ENCODE measurements at places on chromosomes 13 and 19.

DNA sequence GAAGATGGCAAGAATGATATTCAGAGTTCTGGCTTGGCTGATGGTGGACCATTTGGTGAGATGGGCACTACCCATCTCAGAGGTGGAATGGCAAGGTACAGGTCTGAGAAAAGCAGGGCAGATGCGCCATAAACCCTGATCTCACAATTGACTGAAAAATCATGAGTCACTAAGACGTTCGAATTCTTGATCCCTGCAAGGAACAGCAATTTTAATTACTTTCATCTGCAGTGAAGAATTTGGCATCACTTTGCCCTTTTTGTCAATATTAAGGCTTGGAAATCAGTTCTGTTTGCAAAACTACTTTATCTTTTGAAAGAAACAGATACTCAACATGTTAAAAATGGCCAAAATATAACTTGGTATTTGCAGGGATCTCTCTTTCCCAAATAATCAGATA, 38.1 kb downstream of the HTR2A start:
- no peak overlapping the region for H3K4me3 ChIP-seq
- no peak overlapping the region for H3K27ac ChIP-seq
- no peak for DNase-seq
- H3K36me3 ChIP-seq, result no peaks in the 10 kb centered on the region
- H3K4me1 ChIP-seq, result no peaks in the 10 kb centered on the region

- no peaks in the 10 kb centered on the region for H3K27me3 ChIP-seq
- peak overlapping the region; percentile 72 for H3K27ac ChIP-seq
- H3K36me3 ChIP-seq, result no peaks in the 10 kb centered on the region
- DNase-seq, result no peak
- H3K4me3 ChIP-seq, result peak overlapping the region; percentile 97
Observed at GRCh38 chr19:46862503-46862834, 1.7 kb downstream of the ARHGAP35 start.

- H3K27ac ChIP-seq, result no peak overlapping the region
- H3K36me3 ChIP-seq, result no peaks in the 10 kb centered on the region
- no peaks in the 10 kb centered on the region for H3K4me1 ChIP-seq
- H3K27me3 ChIP-seq, result peaks cover 6% of the 10 kb centered on the region
- H3K4me3 ChIP-seq, result no peak overlapping the region
- no peak for DNase-seq
Observed at GRCh38 chr13:59337070-59337469, 826.7 kb downstream of the DIAPH3 start.

- no peaks in the 10 kb centered on the region for H3K4me1 ChIP-seq
- DNase-seq, result no peak
- no peak overlapping the region for H3K27ac ChIP-seq
- no peaks in the 10 kb centered on the region for H3K27me3 ChIP-seq
- no peak overlapping the region for H3K4me3 ChIP-seq
Observed at GRCh38 chr13:77952737-77953136, 34.1 kb upstream of the EDNRB start.

DNA sequence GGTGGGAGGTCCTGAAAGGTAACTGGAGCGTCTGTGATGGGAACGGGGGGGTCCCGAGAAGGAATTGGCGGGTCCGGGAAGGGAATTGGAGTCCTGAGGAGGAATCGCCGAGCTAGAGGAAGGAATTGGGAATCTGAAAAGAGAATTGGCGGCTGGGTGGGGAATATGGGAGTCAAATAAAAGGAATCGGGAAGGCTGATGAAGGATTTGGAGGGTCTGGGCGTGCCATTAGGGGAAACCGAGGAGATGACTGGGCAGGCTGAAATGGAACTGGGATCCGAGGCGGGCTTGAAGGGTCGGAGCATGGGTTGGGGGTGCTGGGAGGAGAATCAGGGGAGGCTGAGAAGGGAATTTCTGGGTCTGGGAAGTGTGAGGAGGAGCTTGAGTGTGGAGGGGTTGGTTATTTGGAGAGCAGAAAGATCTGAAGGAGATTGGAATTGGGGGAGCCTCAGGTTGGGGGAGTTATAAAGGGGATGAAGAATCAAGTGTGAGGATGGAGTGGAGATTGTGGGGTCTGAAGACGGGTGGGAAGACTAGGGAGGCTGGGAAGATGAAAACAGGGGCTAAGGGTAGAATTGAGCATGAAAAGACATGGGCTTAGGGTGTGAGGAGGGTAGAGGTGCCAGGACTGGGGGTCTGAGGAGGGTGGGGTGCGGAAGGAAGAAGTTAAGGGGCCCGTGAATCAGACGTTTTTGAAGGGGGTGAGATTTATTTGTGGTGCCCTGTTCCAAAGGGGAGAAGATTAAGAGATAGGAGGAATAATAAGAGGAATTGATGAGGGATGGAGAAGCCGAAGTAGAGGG, 718 bp downstream of the ACTN4 start:
- H3K27ac ChIP-seq, result peak overlapping the region; percentile 81
- no peaks in the 10 kb centered on the region for H3K27me3 ChIP-seq
- H3K36me3 ChIP-seq, result peaks cover 10% of the 10 kb centered on the region
- H3K4me3 ChIP-seq, result peak overlapping the region; percentile 99
- DNase-seq, result no peak
- H3K4me1 ChIP-seq, result peaks cover 27% of the 10 kb centered on the region

- no peaks in the 10 kb centered on the region for H3K36me3 ChIP-seq
- H3K4me1 ChIP-seq, result peaks cover 20% of the 10 kb centered on the region
- no peaks in the 10 kb centered on the region for H3K27me3 ChIP-seq
- peak; percentile 18 for DNase-seq
- peak within 1 kb of the TSS; percentile 68 for H3K4me3 ChIP-seq
- H3K27ac ChIP-seq, result no peak within 1 kb of the TSS
Observed at GRCh38 chr13:46896341-46897137, at the start of gene HTR2A. Gene HTR2A (minus strand): TSS chr13:46897053. CDS start chr13:46895906, 1,147 bp downstream.

DNA sequence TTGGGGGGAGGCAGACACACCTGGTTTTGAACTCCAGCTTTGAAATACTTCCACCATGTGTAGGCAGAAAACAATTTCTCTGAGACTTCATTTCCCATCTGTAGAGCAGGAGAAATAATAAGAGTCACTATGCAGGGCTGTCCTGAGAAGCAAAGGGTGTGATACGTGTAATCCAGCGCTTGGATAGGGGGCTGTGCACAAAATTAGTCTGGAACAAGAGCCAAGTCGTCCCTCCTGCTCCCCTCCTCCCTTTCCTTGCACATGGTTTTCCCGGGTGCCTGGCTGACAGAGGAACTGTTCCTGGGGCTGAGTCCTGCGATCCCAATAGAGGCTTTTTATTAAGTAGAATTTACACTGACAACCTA, 29.6 kb upstream of the UBE2L5 start:
- H3K27ac ChIP-seq, result no peak overlapping the region
- H3K4me1 ChIP-seq, result peaks cover 5% of the 10 kb centered on the region
- no peak overlapping the region for H3K4me3 ChIP-seq
- no peaks in the 10 kb centered on the region for H3K27me3 ChIP-seq

DNA sequence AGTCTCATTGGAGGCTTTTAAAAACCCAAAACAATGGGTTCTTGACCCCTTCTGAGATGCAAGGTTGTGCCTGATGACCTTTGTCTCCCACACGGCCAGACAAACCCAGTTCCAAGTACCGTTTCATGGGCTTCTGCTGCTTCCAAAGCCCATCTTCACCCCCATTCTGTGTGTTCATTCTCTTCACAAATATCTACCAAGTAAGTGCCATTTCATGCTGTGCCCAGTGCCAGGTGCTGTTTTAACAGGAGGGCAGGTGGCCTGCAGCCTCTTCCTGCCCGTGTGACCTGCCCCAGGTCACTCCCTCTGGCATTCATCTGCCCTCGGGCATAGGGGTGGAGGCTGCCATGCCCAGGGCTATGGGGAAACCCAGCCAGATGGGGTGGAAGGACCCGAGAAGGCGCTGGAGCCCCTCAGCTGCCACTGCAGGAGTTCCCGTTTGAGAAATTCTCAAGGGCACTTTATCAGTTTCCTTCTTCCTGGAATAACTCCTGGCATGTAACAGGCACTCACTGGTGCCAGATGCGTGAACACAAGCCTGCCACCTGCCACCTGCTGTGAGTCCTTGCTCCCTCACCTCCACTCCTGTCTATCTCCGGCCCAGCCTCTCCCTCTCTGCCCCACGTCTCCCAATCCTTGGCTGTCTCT, 12.5 kb downstream of the CAPN12 start:
- peaks cover 21% of the 10 kb centered on the region for H3K36me3 ChIP-seq
- H3K4me1 ChIP-seq, result peaks cover 16% of the 10 kb centered on the region
- H3K4me3 ChIP-seq, result no peak overlapping the region

DNA sequence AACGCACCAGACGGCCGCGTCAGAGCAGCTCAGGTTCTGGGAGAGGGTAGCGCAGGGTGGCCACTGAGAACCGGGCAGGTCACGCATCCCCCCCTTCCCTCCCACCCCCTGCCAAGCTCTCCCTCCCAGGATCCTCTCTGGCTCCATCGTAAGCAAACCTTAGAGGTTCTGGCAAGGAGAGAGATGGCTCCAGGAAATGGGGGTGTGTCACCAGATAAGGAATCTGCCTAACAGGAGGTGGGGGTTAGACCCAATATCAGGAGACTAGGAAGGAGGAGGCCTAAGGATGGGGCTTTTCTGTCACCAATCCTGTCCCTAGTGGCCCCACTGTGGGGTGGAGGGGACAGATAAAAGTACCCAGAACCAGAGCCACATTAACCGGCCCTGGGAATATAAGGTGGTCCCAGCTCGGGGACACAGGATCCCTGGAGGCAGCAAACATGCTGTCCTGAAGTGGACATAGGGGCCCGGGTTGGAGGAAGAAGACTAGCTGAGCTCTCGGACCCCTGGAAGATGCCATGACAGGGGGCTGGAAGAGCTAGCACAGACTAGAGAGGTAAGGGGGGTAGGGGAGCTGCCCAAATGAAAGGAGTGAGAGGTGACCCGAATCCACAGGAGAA, 1.9 kb downstream of the PPP1R12C start:
- H3K27ac ChIP-seq, result no peak overlapping the region
- DNase-seq, result no peak
- peaks cover 5% of the 10 kb centered on the region for H3K36me3 ChIP-seq
- H3K4me3 ChIP-seq, result peak overlapping the region; percentile 90

- H3K27ac ChIP-seq, result no peak overlapping the region
- DNase-seq, result no peak
- no peak overlapping the region for H3K4me3 ChIP-seq
- no peaks in the 10 kb centered on the region for H3K27me3 ChIP-seq
Observed at GRCh38 chr19:3696660-3696995, 3.6 kb downstream of the PIP5K1C start.

DNA sequence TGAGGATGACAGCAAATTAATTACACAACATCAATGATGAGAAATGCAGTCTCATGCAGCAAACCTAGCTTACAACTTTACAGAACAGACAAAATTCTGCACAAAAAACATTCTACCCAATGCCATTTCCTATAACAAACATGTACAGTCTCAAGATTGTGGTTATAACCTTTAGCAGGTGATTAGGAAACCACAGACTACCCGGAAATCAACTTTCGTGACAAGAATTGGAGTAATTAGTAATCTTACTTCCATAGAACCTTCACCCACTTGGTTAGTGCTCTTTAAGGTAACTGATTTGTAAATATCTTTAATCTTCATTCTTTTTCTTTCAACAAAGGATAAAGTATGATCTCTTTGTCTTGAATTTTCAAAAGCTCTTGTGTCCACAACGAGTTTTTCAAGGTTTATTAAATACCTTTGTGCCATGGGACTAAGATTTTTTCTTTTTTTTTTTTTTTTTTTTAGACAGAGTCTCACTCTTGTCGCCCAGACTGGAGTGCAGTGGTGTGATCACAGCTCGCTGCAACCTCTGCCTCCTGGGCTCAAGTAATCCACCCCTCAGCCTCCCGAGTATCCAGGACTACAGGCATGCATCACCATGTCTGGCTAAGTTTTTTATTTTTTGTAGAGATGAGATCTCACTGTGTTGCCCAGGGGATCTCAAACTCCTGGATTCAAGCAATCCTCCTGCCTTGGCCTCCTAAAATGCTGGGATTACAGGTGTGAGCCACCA, 78.8 kb downstream of the MAP4K1 start:
- H3K27me3 ChIP-seq, result no peaks in the 10 kb centered on the region
- H3K4me3 ChIP-seq, result no peak overlapping the region
- no peaks in the 10 kb centered on the region for H3K4me1 ChIP-seq
- no peak overlapping the region for H3K27ac ChIP-seq

- no peak overlapping the region for H3K27ac ChIP-seq
- DNase-seq, result no peak
- peaks cover 54% of the 10 kb centered on the region for H3K36me3 ChIP-seq
- H3K4me1 ChIP-seq, result peaks cover 7% of the 10 kb centered on the region
- peak overlapping the region; percentile 97 for H3K4me3 ChIP-seq
Observed at GRCh38 chr19:5691822-5692722, 2.0 kb downstream of the RPL36 start.

GRCh38 chr13:69199664-69200063, 908.0 kb upstream of the ATXN8OS start:
- H3K27me3 ChIP-seq, result no peaks in the 10 kb centered on the region
- H3K4me3 ChIP-seq, result no peak overlapping the region
- no peaks in the 10 kb centered on the region for H3K36me3 ChIP-seq
- no peaks in the 10 kb centered on the region for H3K4me1 ChIP-seq

GRCh38 chr13:88411696-88412095, 740.5 kb downstream of the SLITRK5 start:
- no peaks in the 10 kb centered on the region for H3K36me3 ChIP-seq
- no peaks in the 10 kb centered on the region for H3K4me1 ChIP-seq
- H3K4me3 ChIP-seq, result no peak overlapping the region
- no peak for DNase-seq
- H3K27ac ChIP-seq, result no peak overlapping the region

DNA sequence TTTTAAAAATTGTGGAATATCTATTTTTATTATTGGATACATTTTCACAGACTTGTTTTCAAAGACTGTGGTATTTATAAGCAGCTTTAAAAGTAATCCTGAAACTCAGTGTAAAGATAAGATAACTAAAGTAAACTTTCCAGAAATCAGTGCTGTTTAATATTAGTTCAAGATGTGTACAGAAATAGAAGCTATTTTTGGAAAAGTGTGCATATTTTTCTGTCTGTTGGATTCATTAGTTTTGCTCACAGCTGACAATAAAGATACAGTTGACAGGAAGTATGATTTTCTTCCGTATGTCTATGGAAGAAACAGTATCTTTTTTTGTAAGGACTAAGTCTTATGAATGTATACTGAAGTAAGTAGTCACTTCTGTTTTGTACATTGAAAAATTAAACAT, 85.9 kb downstream of the GJA3 start:
- H3K27ac ChIP-seq, result no peak overlapping the region
- no peaks in the 10 kb centered on the region for H3K27me3 ChIP-seq
- peaks cover 18% of the 10 kb centered on the region for H3K36me3 ChIP-seq
- DNase-seq, result no peak
- H3K4me1 ChIP-seq, result no peaks in the 10 kb centered on the region

DNA sequence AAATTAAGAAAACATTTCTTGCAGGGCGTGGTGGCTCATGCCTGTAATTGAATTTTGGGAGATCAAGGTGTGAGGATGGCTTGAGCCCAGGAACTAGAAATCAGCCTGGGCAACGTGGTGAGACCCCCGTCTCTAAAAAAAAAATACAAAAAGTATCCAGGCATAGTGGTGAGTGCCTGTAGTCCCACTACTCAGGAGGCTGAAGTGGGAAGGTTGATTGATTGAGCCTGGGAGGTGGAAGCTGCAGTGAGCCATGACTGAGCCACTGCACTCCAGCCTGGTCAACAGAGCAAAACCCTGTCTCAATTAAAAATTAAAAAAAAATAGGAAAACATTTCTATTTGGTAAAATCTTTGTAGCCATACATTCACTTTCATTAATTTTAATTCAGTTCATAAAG, 526.5 kb downstream of the PCDH9 start:
- no peaks in the 10 kb centered on the region for H3K36me3 ChIP-seq
- H3K27me3 ChIP-seq, result no peaks in the 10 kb centered on the region
- H3K4me1 ChIP-seq, result no peaks in the 10 kb centered on the region
- no peak for DNase-seq

GRCh38 chr13:106163426-106163825, 372.0 kb downstream of the EFNB2 start:
- no peaks in the 10 kb centered on the region for H3K36me3 ChIP-seq
- H3K4me1 ChIP-seq, result peaks cover 5% of the 10 kb centered on the region
- H3K4me3 ChIP-seq, result no peak overlapping the region
- peak; percentile 68 for DNase-seq
- no peaks in the 10 kb centered on the region for H3K27me3 ChIP-seq

GRCh38 chr13:40648040-40648439, 18.4 kb downstream of the FOXO1 start:
- 0 out of 2 replicates have a peak, but pooled peaks cover 3% of the 10 kb centered on the region for H3K4me1 ChIP-seq
- H3K27ac ChIP-seq, result no peak overlapping the region
- H3K27me3 ChIP-seq, result no peaks in the 10 kb centered on the region
- H3K4me3 ChIP-seq, result no peak overlapping the region

Measured in PC-3 (cell line).